CD4-positive, alpha-beta T cell treated with Interleukin-12 subunit alpha and Interleukin-12 subunit beta, for 1 hour (primary cell): ENCODE measurements at places on chromosomes 1 and 21.

DNA sequence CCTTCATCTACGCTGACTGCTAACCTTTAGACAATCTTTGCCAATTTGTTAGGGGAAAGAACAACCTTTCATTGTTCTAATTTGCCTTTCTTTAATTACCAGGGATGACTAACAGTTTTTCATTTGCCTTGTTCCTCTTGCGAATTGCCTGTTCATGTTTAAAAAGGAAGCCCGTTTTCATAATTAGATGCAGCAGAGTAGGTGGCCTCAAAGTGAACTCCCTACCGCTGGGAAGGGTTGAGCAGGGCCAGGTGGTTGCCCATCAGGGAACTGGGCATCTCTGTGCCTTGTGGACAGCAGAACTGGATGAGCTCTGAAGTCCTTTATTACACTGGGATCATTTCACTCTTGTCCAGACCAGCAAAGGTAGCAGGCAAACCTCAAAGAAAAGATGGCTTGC lies 59.0 kb downstream of the HIVEP3 start:
- no peak for DNase-seq

GRCh38 chr1:223748405-223748772 lies 36.0 kb downstream of the CAPN2 start:
- no peak for DNase-seq

- no peak for DNase-seq
These were observed 23.4 kb downstream of the GTF2B start for GRCh38 chr1:88867743-88868521.

GRCh38 chr1:227270554-227270953 lies 47.7 kb downstream of the CDC42BPA start:
- DNase-seq: no peak

GRCh38 chr21:27639286-27639685 lies 672.4 kb upstream of the ADAMTS5 start:
- no peak for DNase-seq

DNA sequence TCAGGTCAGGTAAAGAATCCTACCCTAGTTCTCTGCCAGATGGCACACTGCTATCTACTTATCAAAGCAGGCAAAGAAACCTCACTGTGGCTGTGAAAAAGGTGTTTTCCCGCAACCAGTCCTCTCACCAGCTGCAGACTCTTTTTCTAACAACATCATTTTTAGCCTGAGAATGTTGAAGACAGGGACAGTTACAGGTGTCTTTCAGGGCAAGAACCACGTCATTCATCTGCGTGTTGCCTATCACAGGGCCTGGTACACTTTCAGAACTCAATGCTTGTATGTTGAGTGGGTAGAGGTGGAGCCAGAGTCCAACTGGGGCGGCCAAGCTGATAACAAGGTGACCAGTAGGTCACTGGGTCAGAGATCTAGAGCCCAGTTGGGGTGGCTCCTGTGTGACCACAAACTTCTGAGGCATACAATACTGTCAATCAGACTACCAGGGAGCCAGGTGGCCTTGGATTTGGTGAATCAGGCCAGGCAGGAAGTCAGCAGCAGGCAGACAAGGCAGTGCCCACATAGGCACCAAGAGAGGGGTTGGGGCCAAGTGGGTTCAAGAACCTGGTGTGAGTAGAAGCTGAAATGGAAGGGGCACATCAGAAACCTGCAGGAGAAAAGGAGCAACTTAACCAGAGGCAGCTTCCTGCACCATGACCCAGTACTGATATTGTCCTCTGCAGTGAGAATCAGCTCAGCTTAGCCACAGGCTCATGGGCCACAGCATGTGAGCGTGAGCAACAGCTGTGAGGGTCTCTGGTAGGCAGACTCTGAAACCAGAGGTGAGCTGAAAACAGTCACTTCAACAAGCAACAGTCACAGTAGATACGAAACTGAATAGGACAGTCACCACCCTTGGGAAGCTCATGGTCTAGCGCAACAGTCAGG lies 123.6 kb downstream of the DTL start:
- DNase-seq: peak; percentile 35

GRCh38 chr21:33232291-33233034 lies 2.7 kb downstream of the IFNAR2 start:
- DNase-seq: no peak

GRCh38 chr1:117110774-117111173 lies 10.8 kb downstream of the TRIM45 start:
- DNase-seq: no peak

DNA sequence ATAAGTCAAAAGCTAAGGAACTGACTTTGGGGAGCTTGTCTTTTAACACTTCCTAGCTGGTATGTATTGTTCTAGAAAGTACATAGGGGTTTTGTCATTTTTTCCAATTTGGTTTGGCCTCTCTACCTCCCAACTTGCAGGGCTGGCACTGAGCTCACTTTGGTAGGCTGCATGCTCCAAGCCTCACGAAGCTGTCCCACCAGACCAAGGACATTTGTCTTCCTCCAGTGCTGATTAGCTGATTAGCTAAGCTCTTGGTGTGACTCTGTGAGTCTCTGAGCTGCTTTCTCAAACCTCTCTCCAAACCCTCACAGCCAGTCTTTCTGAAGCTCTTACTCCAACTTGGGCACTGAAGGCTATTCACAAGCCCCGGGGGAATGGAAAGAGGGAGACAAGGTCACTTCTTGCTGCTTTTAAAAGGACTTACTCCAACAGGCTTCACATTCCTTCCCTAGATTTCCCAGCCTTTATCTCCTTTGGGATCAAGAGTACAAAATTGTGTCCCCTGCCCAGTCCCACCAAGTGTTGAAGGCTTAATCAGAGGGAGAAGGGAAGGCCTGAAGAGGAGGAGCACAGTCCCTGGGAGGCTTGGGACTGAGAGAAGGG lies 893 bp upstream of the CFAP45 start:
- DNase-seq: no peak

DNA sequence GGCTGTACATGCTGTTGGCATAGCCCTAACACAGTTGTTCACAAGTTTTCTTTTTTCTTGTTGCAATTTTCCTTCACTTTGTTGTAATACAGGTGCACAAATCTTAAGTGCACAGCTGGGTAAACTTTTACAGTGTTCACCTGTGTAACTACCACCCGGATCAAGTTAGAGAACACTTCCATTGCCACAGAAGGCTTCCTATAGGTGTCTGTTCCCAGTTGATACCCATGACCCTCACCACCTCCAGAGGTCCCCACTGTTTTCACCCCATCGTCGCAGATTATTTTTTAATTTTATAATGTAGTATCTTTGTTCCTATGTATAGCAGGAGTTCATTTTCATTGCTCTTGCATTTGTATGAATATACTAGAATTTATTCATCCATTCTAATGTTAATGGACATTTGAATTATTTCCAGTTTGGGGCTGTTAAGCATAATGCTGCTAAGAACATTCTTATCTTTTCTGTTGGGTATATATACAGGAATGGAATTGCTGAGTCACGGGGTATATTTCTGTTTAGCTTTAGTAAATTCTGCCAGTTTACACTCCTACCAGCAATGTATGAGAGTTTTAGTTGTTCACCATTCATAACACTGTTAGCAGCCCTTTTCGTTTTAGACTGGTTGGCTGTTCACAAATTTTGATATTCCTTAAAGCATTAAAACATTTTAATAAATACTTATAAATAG lies 16.4 kb downstream of the SPRTN start:
- DNase-seq: no peak

GRCh38 chr1:23421343-23421742 lies 3.2 kb downstream of the TCEA3 start:
- no peak for DNase-seq

DNA sequence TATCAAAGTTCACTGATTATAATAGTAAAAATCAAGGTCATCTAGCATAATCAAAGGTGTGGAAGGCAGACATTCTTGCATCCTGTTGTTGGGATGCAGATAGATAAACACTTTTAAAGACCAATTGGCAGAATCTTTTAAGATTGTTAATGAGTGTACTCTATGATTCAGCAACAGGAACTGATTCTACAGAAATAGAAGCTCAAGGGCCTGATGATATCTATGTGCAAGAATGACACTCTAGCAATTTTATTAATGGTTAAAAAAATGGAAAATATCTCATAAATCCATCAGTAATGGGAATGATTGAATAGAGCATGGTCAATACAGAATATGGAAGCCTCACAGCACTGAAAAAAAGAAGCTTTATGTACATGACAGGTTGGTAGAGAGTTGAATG lies 2.2 kb upstream of the ATP1A4 start:
- DNase-seq: no peak

DNA sequence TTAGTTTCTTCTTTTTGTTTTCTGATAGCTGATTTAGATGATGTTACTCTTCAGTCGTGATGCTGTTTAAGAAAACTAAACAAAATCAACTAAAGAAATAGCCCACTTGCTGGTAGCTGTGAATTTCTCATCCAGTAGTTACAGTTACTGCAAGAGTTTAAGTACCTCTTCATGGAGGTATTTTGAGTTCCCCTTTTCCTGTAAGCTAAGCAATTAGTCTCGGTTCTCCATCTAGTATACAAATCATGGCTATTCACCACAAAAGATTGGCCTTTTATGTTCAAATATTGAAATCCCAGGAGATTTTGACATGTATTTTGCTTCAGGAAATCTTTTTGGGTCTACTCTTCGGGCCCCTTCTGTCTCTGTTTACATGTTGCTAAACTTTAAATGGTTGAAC lies 31.1 kb downstream of the HUNK start:
- DNase-seq: no peak

DNA sequence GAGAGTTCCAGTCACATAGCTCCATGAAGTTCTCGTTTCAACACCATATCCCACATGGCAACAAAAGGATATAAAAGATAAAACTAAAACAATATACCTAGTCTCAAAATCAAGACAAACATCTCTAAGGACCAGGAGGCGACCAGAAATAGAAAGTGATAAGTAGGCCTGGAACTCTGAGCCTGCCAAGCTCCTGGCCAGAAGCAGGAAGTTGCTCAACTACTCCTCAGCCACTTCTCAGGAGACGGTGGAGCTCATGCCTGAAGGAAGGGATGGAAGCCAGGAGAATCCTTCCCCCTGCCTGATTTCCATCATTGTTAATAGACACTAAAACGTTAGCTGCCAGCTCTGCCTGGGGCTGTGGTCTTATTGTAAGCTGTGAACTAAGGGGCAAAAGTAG lies 94.7 kb downstream of the DISP1 start:
- DNase-seq: no peak

- no peak for DNase-seq
These were observed 120.9 kb downstream of the SYT2 start for GRCh38 chr1:202589190-202589930.

DNA sequence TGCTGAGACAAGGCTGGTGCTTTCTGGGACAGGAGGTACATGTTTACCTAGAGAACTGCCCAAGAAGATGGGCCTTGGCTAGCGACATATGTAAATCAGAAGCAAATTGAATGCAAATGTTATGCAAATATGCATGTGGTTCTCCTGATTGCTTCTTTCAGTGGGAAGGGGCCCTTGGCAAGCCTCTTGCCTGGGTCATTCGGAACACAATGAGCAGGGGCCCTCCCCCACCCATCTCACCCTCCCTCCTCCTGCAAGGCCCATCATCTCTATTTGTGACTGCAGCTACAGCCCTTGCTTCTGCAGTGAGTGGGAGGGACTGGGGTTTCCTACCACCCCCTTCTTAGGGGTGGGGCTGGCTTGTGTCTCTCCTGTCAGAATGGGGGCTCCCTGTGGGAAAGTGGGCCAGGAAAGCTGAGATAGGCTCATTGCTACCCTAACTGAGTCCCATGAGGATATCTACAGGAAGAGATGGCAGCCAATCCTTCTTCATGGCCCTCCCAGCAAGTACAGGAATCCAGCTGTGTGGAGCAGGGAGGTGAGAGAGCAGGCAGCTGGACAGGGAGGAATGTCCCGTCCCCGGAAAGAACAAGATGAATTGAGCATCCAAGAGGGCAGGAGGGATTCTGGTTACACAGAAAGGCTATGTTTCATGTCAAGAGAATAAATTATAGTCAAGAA lies 31.0 kb downstream of the FOXD2 start:
- DNase-seq: no peak

GRCh38 chr1:174005032-174005431 lies 17.1 kb downstream of the RC3H1 start:
- no peak for DNase-seq

GRCh38 chr1:234842726-234843641 lies 233.0 kb upstream of the IRF2BP2 start:
- DNase-seq: peak; percentile 56

DNA sequence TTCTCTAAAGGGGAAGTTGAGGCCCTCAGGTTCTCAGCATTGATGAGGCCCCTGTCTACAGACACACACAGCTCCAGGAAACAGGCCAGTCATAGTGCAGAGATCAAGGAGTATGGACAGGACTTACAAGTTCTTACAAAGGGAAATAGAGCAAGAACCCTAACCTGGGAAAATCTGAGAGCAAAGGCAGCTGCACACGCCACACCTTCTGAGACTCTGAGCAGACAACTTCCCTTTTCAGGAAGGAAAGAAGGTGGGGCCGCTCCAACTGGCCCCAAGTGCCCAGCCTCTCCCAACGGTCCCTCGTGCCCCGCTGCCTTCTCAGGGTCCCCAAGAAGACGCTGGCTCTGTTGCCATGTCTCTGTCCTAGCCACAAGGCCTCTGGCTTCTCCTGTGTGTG lies 3.6 kb downstream of the NOC2L start:
- DNase-seq: no peak
